ENCODE measurements at places on chromosomes 4 and X. TPM values are rescaled to one million over a fixed set of nuclear protein-coding genes. Genes with fewer than 3 reads are reported as not detected.

- no peak for DNase-seq
These were observed 44.7 kb downstream of the SCD5 start for GRCh38 chr4:82753725-82754410.

GRCh38 chrX:108541286-108541685, 101.6 kb downstream of the COL4A5 start:
- no peak for DNase-seq

GRCh38 chr4:140968371-140968770, 164.9 kb downstream of the RNF150 start:
- DNase-seq, result no peak

The PAGE2 gene
- total RNA-seq, result not detected

DNA sequence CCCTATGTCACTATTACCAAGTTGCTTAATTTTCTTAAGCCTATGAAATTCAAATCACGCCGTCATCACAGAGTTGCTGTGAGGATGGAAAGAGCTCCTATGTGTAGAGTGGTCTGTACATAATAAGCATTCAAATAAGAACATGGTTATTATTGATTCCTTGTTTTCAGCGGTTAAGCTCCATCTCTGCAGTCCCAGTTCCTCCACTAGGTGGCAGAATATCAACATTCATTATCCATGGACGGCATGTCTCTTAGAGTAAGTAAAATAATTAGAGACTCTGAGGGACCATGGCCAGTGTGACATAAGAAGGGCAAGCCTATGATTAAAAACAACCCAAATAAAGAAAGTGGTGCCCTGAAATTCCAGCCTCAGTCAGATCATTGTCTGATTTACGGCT, 132.5 kb upstream of the NHS start:
- DNase-seq, result peak; percentile 62

DNA sequence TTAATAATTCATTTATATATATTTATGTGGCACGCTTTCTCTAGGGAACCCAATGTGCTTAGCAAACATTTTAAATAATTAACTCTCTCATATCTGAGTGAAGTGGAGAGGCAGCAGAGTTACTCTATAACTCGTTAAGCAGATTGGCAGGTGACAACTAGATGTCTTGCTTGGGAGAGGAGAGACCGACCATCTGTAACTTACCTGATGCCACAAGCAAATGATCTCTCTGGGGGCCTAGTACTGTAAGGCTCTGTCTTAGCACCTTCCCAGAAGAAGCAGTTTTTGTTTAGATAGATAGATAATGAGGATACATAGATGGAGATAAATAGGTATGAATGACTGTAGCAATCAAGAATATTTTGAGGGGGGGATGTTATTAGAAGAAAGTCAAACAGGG, 11.9 kb upstream of the SEL1L3 start:
- no peak for DNase-seq
